GM23248 (cell line): ENCODE measurements at places on chromosomes 7 and 10. TPM values are rescaled to one million over a fixed set of nuclear protein-coding genes. Genes with fewer than 3 reads are reported as not detected.
A peak's percentile ranks its signal among the peaks of the same experiment; 100 is the strongest.

DNA sequence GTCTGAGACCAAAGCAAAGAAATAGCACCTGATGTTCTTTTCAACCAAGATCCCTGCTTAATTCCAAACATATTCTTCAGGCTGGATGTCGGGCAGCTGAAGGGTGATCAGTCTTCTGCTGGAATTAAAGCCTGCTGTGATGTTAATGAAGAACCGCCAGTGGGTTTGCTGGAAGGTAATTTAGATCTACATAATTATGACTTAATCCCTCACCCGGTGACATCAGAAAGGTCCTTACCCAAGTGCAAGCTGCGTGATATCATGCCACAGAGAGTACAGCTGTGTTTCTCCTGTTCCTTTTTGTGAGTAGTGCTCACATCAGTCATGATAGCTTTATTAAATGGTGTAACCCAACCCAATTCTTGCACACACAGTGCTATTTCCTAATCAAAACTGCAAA, 29.1 kb upstream of the LRGUK start:
- DNase-seq, result no peak

DNA sequence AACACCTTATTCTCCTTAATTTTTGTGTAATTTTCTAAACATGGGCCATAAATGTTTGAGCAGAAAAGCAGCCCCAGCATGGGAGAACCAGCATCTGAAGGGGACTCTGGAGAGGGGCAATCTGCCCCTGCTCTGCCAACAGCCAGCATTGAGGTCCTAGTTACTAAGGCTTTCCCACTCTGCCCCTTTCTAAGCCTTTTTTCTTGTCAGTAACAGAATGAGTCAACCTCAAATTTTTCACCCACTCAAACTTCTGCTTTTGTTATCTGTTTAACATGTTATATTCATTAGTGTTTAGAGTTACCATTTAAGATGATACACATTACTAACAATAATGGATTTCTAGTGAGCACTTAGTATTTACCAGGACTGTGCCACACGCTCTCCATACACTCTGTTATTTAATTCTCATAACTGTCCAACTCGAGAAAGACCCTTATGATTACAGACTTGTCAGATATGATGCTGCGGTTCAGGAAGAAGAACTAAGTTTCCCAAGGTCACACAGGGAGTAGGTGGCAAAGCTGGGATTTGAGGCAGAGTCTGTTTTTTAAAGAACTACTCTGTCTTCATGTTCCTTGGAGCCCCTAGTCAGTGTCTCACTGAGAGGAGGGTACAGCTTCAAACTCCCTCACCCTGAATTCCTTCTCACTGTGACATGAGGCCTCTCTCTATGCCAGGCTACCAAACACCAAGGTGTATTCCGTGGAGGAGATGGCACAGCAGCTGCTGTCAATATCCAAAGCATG, 19.9 kb upstream of the GPAM start:
- DNase-seq, result peak; percentile 70

The RNF148 gene
- polyA plus RNA-seq, result not detected in 2 replicates

GRCh38 chr10:76113952-76114351, 682.5 kb downstream of the LRMDA start:
- DNase-seq, result no peak

- no peak for DNase-seq
Measured at GRCh38 chr7:52749880-52750279, 285.6 kb upstream of the POM121L12 start.

DNA sequence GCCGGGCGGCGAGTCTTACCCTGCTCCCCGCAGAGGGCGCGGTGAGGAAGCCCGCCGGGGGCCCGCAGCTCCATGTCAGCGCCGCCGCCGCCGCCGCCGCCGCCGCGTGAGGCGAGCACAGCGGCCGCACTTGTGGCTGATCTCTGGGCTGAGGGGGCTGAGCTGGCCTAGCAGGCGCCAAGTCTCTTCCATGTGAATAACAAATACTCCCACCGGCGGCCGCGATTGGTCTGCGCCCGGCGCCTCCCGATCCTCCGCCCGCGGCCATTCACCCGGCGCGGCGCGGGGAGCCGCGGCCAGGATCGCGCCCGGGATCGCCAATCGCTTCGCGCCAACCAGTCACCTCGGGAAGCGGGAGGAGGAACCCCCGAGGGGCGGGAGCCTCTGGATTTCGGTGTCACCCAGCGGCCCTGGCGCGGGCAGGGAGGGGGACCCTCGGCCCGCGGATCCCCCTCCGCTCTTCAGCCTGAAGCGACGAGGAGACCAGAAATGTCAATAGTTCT, at the start of gene GRM8:
GRM8 (minus strand) TSS at position 164 of the 503 bp plus-strand sequence.
- DNase-seq, result peak; percentile 69

GRCh38 chr10:30387646-30388243, 38.7 kb upstream of the MTPAP start:
- peak; percentile 68 for DNase-seq

DNA sequence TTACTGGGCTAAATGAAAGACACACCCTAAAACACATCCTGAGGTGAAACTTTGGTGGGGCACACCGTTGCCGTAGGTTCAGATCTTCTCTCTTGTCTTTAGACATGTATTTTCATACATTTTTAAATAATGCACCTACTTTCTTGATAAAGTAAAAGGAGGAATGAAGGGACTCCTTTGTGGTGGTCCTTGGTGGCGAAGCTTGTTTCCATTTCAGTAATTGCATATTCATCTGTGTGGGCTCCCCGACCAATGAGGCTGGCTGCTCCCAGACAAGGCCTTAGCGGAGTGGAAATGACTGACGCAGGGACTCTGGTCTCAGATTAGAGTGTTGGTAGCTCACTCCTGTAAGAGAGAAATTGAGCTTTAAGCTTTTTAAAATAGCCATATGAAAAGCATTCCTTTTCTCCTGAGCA, 815 bp downstream of the CCSER2 start:
- DNase-seq, result peak; percentile 76

- DNase-seq, result no peak
Measured at GRCh38 chr10:95553674-95554073, 7.5 kb downstream of the SORBS1 start.

DNA sequence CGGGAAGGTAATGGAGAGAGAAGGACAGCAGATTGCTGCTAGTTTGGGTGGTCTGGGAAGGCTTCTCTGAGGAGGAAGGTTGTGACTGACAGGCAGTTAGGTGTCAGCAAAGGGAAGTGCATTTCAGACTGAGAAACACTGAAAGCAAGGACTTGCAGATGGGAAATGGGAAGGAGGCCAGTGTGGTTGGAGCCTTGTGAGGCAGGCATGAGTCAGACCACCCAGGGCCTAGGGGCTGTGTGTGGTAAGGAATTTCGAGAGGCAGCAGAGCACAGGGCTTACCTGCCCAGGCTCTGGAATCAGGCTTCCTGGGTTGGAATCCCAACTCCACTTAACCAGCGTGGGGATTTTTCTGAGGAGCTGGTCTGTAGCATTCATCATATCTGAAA, 53.5 kb downstream of the NRF1 start:
- peak; percentile 95 for DNase-seq

- DNase-seq, result no peak
Measured at GRCh38 chr7:26633557-26633956, 230.8 kb downstream of the SKAP2 start.

DNA sequence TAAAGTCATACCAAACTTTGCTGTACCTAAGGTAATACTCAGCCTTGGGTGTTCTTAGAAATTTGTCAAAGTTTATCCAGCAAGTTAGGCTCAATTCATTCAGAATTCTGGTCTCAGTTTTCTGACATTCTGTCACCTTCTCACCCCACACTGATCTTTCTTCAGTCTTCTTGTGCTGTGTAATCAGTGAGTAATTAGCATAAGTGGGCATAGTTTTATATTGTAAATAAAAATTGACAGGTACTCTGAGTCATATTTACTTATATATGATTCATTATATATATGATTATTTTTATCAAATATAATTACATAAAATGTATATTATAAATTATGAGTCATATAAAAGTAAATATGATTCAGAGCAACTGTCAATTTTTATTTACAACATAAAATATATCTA, 170.9 kb upstream of the MAGI2 start:
- no peak for DNase-seq
